ENCODE measurements at places on chromosomes 5 and 9. TPM values are rescaled to one million over a fixed set of nuclear protein-coding genes. Genes with fewer than 3 reads are reported as not detected.

DNA sequence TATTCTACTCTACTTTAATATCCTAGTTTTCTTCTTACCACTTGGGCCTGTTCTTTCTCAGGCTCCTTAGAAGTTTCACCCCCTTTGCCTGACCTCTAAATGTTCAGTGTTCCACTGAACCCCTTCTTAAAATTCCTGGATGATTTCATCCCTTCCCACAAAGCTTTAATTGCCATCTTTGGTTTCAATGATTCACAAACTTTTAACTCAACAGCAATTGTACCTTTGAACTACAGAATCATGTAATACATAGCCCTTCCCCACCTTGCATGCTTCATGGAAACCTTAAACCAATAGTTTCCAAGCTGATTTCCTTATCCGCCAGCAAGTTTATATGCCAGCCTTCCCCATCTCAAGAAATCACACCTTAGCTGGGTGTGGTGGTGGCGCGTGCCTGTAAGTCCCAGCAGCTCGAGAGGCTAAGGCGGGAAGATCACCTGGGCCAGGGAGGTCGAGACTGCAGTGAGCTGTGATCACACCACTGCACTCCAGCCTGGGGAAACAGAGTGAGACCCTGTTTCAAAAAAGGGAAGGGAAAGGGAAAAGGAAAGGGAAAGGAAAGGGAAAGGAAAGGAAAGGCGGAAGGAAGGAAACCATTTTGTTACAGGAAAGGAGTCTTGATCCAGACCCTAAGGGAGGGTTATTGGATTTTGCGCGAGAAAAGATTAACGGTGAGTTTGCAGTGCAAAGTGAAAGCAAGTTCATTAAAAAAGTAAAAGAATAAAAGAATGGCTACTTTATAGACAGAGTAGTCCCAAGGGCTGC lies 1023.7 kb upstream of the DMAC1 start:
- H3K36me3 ChIP-seq = no peaks in the 10 kb centered on the region
- H3K4me3 ChIP-seq = no peak overlapping the region
- no peak for DNase-seq
- no peak overlapping the region for H3K27ac ChIP-seq
- no peaks in the 10 kb centered on the region for H3K4me1 ChIP-seq

GRCh38 chr5:141186897-141187512 lies at the start of gene PCDHB9:
PCDHB9 (plus strand) TSS chr5:141187161; CDS start chr5:141187319, 158 bp downstream.
- H3K4me1 ChIP-seq = no peaks in the 10 kb centered on the region
- H3K27ac ChIP-seq = no peak within 1 kb of the TSS
- DNase-seq = peak; percentile 3

Gene POU5F2
- 0.51 TPM for total RNA-seq

Gene LOX
- total RNA-seq = 33.4 TPM

Gene PCDH1
- total RNA-seq = 2.3 TPM

Gene NEUROG1
- not detected for total RNA-seq
